ENCODE measurements at places on chromosomes 1 and 21.

GRCh38 chr1:48115835-48116234 is 106.7 kb upstream of the SLC5A9 start:
- DNase-seq = no peak

DNA sequence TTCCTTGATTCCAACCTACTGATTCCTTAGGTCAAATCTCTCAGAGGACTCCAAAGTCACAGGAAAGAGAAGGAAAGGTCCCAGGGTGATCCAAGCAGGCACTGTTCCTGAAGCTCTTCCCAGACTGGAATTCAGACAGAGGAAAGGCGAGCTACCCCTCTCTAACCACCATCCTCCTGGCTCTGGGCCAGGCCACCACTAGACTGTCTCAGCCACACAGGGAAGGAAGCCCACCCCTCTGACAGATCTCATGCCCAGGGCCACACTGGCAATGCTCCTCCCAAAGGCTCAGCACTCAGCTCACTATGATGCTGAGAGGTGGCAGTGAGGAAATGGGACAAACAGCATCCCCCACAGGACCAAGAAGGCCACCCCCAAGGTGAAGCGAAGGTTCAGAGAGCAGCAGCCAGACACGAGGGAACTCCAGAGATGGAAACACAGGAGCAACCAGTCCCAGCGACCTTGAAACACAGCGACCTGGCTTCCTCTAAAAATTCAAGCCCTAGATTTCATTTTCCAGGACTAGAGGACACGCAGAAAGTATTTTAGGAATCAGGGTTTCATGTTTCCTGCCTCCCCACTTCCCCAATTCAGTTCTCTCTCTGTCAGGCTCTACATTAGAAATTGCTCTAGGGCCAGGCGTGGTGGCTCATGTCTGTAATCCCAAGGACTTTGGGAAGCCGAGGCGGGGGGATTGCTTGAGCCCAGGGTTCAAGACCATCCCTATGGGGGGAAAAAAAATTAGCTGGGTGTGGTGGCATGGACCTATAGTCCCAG is 18.8 kb downstream of the PIK3C2B start:
- DNase-seq = no peak

GRCh38 chr1:151814971-151815545 is 9.8 kb upstream of the LINGO4 start:
- no peak for DNase-seq

DNA sequence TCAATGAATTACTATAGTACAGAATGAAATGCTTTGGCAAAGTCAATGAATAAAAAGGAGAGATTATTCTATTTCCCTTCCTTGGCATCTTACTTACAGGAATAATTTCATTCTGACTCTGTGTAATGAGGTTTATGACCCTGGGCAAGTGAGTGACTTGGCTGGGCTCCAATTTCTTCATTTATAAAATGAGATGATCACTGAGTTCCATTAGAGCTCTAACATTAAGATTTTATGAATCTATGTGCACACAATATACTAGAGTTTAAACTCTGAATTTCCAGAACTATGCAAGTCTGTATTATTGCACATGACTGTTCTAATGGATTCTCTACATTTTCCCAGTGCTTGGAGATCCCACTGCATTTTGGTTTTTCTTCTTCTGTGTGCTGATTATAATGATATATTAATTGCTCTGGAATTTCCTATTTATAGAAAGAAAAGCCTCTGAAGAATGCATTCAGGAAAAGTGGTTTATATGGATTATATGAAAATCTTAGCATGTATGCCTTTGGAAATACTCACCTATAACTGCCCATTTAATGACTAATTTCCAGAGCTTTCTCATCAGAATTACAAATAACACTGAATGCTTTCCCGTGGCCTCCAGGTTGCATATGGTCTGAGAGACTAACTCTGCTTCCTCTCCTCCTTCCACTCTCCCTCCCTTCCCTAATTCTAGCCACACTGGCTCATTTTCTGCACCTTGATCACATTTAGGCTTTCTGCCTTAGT is 97.4 kb upstream of the CHRM3 start:
- DNase-seq = no peak

DNA sequence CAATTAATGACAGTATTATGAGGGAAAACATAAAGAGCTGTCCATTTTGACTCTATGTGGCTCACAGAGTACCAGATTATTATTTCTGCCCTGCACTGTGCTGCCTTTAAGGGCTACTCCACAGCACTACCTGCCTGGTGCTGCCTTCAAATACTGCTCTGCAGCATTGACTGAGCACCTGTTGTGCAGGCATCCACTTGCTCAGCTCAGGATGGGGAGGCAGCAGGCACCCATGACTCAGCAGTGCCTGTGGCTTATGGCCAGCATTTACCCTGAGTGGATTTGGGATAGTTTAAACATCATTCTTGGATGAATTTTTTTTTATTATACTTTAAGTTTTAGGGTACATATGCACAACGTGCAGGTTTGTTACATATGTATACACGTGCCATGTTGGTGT is 953 bp upstream of the KPRP start:
- no peak for DNase-seq

- no peak for DNase-seq
These were observed 214.7 kb downstream of the ADGRL2 start for GRCh38 chr1:82015444-82015843.

- DNase-seq = no peak
These were observed 58.2 kb downstream of the MRPS6 start for GRCh38 chr21:34131586-34131985.

GRCh38 chr1:115184951-115185331 is 95.6 kb upstream of the TSPAN2 start:
- DNase-seq = no peak

DNA sequence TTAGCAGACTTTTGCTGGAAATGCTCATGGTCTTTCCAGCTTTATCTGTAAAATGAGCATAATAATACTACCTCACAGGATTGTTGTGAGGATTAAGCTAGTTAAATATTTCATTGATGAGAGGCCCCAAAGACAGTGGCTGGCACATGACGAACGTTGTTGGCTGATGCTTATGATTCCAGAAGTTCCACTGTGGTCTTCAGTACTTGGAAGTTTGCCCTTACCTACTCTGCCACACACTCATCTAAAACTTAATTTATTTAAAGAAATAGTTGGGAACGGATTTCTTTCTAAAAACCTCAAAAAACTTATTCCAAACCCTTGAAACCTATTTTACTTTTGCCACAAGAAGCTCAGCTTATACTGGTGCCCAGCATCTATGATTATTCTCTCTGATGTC is 170.7 kb downstream of the DHRS3 start:
- no peak for DNase-seq

- no peak for DNase-seq
These were observed 7.4 kb upstream of the HYI start for GRCh38 chr1:43460988-43461693.

- no peak for DNase-seq
These were observed 26.1 kb downstream of the WNT9A start for GRCh38 chr1:227921461-227922185.

GRCh38 chr1:49102752-49103151 is 326.1 kb upstream of the BEND5 start:
- no peak for DNase-seq

GRCh38 chr1:87644579-87645190 is 316.0 kb downstream of the LMO4 start:
- no peak for DNase-seq

- no peak for DNase-seq
These were observed 240.7 kb upstream of the HOOK1 start for GRCh38 chr1:59574085-59574484.

GRCh38 chr1:62181532-62181931 is 13.1 kb upstream of the L1TD1 start:
- no peak for DNase-seq

DNA sequence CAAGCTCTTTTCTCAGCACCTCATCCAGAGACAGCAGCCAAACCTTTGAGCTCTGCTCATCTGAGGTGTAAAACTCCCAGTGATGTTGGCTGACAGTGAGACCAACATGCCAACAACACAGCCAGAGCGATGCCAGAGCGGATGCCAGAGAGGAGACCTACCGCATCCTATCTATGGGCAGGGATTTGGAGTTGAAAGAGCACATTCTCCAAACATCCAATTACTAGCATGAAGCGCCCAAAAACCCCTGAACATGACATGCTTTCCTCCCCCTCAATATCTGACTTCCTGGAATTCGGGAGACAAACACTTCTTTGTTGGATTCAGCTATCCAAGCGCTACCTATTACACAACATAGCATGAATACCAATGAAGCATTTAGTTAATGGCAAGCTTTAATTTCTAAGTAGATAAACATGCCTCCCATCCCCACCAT is 23.1 kb upstream of the PAXBP1 start:
- DNase-seq = no peak

DNA sequence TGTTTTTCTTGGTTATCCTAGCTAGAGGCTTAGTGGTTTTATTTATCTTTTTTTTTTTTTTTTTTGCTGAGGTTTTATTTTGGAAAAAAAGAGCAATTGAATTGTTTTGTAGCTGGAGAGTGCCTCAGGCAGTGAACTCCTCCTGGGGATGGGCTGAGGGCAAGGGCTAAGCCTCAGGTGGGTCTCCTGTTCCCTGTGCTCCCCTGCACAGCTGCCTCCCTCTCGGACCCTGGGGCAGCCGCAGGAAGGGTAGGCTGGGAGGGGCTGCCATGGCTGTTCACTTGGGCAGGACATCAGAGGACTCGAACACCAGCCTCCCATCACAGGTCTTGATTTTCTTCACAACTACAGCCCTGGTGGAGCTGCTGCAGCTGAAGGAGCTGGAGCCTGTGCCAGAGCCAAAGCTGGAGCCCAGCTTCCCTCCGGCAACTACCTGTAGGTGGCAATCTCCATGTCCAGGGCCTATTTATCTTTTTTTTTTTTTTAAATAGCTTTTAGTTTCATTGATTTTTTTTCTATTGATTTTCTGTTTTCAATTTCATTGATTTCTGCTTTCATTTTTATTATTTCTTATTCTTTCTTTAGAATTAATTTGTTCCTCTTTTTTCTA is 28.9 kb downstream of the LEPR start:
- no peak for DNase-seq

DNA sequence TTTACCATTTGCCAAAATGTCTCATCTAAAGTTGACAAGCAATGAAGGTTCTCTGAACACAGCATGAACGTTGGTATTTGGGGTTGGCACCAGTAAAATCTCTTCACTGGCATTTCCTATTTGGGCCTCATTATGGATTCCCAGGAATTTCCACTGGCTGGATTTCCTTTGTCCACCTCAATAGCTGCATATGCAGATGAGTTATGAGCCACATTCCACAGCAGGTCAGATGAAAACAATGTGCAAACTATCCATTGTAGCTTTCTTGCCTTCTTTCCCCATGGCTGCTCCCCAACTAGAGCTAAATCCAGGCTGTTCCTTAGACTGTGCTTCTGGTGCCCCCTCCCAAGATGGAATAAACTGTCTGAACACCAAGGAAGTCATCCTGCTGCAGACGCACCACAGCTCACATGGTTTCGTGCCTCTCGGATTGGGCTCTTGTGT is 168.1 kb upstream of the FGGY start:
- no peak for DNase-seq

DNA sequence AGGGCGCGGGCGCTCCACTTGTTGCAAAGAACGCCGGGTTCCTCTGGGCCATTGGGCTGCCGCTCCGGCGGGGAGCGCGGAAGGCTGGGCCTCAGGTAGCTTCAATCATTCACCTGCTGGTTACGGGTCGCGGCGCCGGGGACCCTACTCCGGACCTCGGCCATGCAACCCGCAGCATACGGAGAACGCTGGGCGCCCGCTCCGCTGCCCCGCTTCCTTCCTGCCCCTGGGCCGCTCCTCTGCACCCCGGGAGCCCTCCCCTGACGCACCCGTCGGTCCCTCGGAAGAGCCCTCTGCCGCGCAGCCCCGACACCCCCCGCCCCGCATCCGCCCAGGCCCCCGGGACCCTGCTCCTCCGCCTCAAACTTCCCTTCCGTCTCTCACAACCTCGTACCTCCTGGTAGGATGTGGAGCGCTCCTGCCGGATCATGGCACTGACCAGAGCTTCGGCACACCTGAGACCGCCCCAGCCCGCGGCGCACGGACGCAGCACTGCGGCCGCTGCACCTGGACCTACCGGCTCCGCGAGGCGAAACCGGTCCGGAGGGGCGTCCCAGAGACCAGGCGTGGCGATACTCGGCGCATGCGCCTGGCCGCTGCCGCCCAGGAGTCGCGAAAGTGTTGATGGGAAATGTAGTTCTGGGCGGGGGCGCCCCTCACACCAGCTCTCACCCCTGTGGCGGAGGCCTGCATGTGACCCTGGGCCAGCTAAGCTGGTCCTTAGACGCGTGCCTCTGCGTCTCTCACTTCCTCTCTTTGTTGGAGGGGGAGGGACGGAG is at the start of gene PACC1:
PACC1 (minus strand) TSS at position 559 of the 779 bp plus-strand sequence; CDS start at position 430, 129 bp downstream.
- DNase-seq = peak; percentile 90

DNA sequence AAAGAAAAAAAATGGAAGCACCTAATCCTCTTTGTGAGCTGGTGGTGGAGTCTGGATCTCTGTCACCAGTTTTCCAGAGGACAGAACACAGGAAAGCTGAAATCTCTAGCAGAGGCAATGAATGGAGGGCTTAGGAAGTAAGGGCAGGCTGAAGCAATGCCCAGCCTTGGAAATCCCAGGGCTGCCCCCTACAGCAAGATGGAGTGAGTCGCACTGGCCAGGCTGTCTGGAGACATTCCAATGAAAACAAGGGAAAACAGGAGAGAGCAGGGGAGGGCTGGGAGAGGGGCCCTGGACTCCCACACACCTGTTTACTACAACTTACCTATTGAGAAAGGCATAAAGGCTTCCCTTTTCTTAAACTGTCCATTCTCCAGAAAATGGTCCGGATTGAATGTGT is 25.9 kb downstream of the CYP2J2 start:
- DNase-seq = no peak

GRCh38 chr1:73674945-73675561 is 522.9 kb downstream of the LRRIQ3 start:
- peak; percentile 3 for DNase-seq

- no peak for DNase-seq
These were observed 18.5 kb downstream of the TNFRSF1B start for GRCh38 chr1:12185036-12185917.

DNA sequence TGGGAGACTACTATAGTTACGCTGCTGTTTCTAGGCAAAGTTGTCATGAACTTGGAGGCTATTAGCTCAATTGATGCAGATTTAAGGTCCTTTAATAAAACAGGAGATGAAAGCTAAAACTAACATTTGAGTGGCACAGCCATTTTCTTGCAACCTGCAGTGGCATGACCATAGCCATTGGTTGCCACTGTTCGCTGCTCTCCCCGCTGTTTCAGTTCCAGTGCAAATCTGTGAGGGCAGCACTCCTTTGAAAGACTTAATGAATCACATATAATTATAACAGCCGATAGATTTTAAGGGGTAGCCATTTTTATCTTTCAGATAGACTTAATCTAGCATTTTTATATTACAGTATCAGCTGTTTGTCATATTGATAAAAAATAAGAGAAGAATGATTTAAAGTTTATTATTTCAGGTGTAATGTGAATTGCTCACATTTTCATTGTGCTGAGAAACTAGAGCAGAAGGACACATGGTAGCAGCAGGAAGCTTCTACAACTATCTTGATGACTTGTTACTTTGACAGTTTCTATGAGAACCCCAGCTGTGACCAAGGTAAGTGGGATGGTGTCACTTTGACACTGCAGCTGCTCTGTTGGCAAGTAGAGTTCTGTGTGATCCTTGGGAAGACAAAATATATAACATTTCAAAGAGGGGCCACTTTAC is 203.7 kb downstream of the PLA2G4A start:
- no peak for DNase-seq

- no peak for DNase-seq
These were observed 1.6 kb downstream of the C1orf226 start for GRCh38 chr1:162383091-162383490.

GRCh38 chr1:171730052-171730451 is 11.8 kb downstream of the VAMP4 start:
- no peak for DNase-seq

All from nephron progenitor cell (in vitro differentiated cells).